RWPE1 (cell line): ENCODE measurements at places on chromosomes 12 and 14.
A peak's percentile ranks its signal among the peaks of the same experiment; 100 is the strongest.

DNA sequence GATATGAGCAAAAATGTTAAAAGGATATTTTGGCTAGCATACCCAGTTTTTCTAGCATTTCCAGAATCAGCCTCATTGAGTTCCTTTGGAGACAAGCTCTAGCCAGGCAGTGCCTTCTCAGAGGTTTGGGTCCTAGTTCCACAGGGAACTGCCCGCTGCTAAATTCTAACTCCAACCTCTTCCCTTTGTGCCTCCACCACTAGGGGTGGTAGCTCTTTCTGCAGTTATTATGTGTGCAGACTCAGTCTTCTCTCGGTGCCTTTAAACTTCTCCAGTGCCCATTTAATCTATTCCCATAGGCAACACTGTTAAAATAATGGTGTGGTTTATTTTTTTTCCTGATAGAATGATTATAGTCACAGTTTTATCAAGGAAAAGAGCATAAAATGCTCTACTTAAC, 21.5 kb upstream of the SLC25A3 start:
- DNase-seq, result no peak

DNA sequence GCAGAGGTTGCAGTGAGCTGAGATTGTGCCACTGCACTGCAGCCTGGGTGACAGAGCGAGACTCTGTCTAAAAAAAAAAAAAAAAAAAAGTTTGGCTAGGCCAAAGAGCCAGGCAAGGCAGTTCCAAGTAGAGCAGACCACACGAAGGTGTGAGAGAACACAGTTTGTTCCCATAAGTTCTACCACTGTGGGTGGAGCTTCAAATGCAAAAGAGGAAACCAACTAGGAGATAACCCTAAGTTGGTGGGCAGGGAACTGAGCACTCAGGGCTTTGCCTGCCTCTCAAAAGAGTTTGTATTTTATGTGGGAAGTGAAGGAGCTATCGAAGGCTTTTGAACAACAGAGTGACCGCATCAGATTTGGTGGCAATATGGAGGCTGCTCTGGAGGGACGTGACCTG, 15.1 kb downstream of the SOCS2 start:
- no peak for DNase-seq

GRCh38 chr12:55720894-55721444, 776 bp downstream of the RDH5 start:
- DNase-seq, result peak; percentile 65

DNA sequence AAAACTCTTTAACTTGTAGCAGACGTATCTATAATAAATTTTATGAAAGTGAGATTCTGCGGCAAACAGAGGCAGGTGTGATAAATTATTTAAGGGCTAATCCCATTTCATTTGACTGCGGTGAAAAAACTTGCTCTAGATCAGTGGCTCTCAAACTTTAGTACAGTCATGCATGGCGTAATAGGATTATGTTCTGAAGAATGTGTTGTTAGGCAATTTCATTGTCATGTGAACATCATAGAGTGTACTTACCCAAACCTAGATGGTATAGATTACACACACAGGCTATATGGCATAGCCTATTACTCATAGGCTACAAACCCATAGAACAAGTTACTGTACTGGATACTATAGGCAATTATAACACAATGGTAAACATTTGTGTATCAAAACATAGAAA, 83.7 kb downstream of the HEATR5A start:
- DNase-seq, result peak; percentile 48

DNA sequence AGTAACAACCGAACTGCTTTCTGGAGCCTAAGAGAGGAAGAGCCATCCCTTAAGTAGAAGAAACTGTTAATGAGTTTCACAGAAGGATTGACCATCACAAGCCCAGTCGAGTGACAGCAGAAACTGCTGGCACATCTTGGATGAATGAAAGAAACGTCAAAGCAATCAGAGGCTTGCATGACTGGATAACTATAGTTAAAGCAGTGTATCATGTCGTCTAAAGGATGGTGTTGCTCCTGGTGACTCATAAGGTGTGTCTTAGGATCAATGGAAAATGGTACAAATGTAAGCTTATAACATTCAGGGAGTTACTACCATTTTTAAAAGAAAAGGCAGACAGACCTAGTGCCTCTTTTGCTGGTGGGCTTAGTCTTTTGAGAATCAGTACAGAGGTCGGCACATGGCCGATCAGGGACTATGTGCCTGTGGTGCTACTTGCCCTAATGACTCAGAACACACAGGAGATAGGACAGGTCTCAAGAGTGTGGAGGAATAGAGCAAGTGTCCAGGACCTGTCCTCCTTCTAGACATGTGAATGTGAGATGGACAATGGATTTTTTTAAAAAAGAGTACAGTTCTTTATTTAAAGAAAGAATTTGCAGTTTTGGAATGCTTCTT, 55.7 kb downstream of the TMX1 start:
- DNase-seq, result peak; percentile 15

DNA sequence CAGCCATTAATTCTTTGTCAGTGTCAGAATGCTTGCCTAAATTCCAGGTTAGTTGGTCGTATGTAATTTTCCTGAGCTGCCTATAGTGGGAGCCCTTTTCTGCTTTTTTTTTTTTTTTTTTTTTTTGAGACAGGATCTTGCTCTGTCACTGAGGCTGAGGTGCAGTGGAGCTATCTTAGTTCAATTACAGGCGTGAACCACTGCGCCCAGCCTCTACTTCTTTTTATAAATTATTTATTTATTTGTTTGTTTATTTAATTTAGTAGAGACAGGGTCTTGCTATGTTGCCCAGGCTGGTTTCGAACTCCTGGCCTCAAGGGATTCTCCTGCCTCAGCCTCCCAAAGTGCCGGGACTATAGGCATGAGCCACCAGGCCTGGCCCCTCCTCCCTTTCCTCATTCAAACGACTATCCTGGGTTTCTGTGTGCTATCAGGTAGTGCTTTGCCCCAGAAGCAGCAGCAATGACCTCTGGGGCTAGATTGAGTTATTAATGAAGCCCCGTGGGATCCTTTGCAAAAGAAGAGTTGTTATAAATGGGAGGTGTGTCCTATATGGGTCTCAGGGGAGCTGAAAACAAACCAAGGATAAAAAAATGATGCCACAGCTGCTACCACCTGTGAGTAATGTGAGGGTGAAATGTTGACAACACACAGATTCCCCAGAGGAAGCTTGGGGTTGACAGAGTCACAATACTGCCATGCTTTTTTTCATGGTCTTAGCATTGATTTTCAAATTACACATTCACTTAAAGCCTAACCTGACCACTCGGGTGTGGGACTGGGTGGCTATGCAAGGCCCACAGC, 34.6 kb upstream of the NFKBIA start:
- DNase-seq, result peak; percentile 19

DNA sequence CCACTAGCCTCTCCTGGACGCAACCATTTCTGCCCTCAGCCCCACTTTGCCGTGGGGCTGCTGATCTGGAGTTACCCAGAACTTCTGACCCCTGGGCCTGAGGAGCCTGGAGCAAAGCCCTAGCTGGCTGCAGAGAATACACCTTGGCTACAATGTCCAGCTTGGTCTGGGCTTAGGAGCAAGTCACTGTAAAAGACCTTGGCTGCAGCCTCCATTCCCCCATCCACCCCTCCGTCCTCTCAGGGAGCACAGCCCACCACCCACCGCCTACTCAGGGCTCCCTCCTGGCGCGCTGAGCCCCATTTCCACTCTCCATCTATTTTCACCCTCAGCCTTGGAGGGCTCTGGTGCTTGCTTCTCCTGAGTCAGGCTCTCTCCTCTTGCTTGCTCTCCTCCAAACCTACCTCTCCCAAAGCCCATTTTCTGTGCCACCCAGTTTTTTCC, 42.9 kb downstream of the ERH start:
- DNase-seq, result no peak

- DNase-seq, result no peak
Measured at GRCh38 chr12:100329800-100330199, 27.1 kb upstream of the SLC17A8 start.

GRCh38 chr14:64444984-64445845, 20.1 kb upstream of the AKAP5 start:
- DNase-seq, result no peak

GRCh38 chr12:64452559-64453329, 824 bp downstream of the TBK1 start:
- peak; percentile 89 for DNase-seq

- peak; percentile 50 for DNase-seq
Measured at GRCh38 chr14:42130815-42131214, 524.1 kb downstream of the LRFN5 start.

GRCh38 chr14:40463886-40464285, 1031.7 kb upstream of the FBXO33 start:
- DNase-seq, result no peak

DNA sequence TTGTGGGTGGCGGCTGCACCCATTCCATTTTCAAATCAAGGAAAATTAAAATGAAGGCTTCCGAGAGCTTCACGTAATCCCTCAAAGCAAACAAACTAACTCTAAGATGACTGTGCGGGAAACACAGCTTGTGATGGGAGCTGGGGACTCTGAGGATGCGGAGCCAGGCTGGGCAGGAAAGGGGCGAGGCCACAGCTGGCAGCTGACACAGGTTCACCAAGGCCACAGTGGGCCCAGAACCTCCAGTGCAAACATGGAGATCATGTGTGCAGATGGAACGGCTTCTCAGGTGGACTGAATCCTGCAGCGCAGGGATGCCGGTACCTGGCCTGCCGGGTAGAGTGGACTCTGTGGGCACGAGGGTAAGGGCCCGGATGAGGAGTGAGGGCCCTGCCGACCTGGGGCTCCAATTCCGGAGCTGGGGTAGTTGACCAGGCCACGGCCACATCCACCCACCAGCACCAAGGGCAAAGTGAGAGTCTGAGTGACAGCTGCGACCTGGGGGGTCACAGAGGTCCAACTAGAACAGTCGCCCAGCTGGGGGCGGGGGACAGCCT, 19.2 kb upstream of the BTBD6 start:
- DNase-seq, result no peak

DNA sequence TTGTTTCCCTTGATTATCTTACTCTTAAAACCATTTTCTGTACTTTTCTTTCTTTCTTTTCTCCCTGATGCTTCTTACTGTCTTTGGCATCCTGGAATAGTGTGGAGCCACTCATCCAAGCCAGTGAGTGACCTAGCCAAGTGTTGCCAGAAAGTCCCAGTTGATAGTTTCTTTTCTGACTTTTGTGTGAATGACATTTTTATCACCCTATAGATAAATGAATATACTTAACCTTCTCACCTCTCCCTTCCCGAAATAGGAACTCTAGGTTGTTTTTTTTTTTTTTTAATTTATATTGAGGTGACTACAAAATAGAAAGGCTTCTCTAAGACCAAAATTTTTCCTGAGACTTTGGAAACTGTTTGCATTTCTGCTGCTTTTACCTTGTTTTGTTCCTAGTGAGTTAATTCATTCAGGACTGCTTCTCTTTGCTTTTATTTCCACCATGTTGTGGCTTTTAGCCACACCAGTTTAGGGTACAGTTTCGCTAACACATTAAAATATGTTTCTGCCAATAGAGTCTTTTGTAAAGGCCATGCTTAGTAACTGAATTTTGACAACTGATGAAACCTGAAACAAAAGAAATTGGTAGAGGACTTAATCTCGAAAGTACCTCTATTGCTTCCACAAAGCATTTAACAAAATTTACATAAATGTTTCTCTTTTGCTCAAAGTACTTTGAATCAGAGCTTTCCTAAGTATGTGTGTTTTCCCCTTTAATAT, 194.6 kb downstream of the ERC1 start:
- DNase-seq, result no peak

- no peak for DNase-seq
Measured at GRCh38 chr14:56422221-56422620, 157.4 kb upstream of the TMEM260 start.

- DNase-seq, result peak; percentile 51
Measured at GRCh38 chr12:119334430-119335170, at the start of gene CCDC60. Gene CCDC60, plus strand, starts transcription at chr12:119334729. Its CDS starts 448 bp downstream, at chr12:119335177.

DNA sequence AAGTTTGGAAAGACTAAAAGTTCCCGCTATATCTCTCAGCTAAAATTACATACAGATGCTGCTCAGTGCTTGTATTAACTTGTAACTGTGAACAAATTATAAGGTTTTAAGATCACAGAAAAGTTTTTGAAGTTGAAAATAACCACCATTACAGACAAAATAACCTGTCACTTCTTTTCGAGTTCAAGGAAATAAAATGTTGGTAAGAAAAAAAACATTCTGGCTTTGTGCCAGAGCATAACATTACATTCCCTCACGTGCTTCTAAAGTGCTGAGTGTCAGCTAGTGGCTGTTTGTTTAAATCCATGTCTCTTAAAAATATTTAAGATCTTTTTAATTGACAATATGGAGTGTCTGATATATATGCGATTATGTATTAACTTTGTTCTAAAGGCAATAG, 27.2 kb upstream of the ADAMTS20 start:
- DNase-seq, result no peak

- DNase-seq, result no peak
Measured at GRCh38 chr12:65827827-65828231, 3.5 kb downstream of the HMGA2 start.

DNA sequence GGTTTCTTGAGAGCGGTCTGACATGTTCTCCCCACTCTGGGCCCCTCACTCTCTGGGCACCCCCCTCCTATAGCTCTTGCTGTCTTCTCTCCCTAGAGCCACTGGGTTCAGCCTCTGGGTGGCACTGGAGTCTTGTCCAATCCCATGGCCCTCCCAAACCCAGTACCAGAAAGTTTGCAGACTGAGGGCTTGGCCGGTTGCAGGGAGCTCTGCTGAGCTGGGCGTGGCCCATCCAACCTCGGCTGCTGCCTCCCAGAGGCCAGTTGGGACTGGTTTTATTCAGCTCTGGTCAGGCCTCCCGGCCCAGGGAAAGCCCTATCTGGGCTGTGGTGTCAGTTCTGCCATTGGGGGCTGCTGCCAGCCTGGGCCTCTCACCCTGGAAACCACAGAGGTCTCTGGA, 37.9 kb downstream of the ISCA2 start:
- DNase-seq, result peak; percentile 41

DNA sequence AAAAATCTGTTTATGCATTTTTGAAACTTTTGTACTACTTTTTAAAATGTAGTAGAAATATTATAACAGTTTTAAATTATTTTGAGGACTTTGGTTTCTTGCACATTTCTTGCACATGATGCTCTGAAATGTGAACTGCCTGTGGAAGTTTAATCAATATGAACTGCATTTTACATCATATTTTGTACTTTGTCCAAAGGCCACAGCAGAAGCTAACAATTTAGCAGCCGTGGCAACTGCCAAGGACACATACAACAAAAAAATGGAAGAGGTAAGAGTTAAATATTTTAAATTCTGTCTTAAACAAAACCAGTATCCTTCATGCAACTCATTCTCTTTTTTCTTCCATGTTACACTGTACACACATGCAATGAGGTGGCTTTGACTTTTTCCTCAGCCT, 45.1 kb downstream of the SAV1 start:
- no peak for DNase-seq

GRCh38 chr12:1056390-1056789, 65.4 kb downstream of the ERC1 start:
- DNase-seq, result no peak

- no peak for DNase-seq
Measured at GRCh38 chr12:23891115-23891514, 58.4 kb downstream of the SOX5 start.
